ENCODE measurements at places on chromosomes 1 and 21.

- no peak for DNase-seq
These were observed 179.4 kb downstream of the ZP4 start for GRCh38 chr1:237711281-237711680.

DNA sequence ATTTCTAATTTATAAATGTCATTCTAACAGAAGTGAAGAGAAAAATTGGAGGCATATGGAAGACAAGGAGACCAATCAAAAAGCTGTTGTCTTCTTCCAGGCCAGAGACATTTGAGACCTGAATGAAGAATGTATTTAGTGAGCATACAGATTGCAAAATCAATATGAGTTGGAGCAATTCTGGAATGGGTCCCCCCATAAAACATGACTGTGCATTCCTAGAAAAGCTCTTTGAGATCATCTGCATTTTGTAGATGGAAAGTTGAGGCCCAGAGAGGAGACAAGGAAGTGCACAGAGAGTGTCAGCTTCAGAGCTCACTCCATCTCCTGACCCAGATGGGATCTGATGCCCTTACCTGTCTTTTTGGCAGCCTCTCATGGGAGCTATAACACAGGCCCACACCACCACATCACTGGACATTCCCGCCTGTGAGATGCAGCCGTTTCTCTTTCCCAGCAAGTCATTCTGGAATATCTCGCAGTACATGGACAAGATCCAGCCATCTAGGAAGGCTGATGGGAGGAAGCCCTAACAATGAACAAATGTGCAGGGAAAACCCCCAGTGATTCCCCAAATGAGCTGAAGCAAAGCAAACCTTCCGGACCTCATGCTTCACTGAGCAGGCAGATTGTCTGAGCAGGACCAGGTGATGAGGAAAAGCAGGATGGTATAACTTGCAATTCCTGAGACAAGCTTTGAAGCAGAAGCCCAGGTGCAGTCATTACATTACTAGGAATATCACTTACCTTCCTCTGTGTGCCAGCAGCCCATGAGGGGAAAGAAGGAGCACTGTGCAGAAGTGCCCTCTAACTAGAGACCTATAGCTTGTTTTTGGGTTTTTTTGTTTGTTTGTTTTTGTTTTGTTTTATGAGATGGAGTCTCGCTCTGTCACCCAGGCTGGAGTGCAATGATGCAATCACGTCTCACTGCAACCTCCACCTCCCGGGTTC is 445.6 kb downstream of the PLPP3 start:
- DNase-seq: no peak

GRCh38 chr1:101006553-101006952 is 19.0 kb downstream of the DPH5 start:
- no peak for DNase-seq

- DNase-seq: peak; percentile 88
These were observed at the start of gene RUNX3 for GRCh38 chr1:24930260-24931145. Gene RUNX3, minus strand, starts transcription at chr1:24930276. Its CDS starts 408 bp downstream, at chr1:24929868.

DNA sequence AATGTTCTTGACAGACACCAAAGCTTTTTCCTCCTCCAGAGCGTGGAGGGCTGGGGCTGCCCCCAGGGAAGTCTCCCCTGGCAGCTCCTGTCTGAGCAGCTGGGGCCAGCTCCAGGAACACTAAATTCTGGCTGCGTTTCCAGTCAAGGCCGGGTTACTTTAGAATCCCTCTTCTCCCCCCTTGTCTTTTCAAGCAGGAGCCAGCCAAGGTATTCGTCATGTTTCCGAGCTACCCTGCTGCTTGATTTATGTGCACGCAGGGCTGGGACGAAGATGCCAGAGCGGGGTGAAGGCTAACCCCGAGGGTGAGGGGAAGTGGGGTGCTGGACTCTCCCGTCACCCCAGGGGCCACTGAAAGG is 68.1 kb upstream of the ANGPTL1 start:
- DNase-seq: no peak

GRCh38 chr1:191558379-191558778 is 599.9 kb upstream of the RGS18 start:
- no peak for DNase-seq

DNA sequence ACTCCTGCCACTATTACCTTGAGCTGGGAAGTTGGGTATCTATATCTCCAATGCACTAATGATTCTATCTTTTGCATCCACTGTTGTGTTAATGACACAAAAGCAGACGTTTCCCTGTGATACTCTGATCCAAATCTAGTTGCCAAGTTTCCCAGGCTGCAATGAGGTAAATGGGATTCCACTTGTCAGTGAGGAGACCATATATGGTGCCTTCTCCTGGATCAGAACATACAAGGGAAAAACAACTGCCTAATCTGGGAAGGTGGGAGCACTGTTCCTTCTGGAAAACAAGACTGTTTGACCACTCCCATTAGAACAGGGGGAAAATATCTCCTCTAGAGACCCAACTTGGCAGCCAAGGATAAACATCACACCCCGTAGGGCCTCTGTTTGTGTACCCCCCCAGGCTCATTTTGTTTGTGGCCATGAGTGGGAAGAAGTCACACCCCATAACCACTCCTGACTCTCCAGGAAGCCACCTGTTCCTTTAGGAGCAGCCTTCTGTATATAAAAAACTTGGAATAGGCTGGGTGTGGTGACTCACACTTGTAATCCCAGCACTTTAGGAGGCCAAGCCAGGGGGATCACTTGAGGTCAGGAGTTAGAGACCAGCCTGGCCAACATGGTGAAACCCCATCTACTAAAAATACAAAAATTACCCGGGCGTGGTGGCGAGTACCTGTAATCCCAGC is 28.5 kb upstream of the SLC6A9 start:
- DNase-seq: no peak

GRCh38 chr21:42558846-42559245 is 45.2 kb downstream of the SLC37A1 start:
- no peak for DNase-seq

GRCh38 chr1:66247415-66248208 is 286.3 kb upstream of the SGIP1 start:
- DNase-seq: no peak

- DNase-seq: no peak
These were observed 2.0 kb downstream of the RGS8 start for GRCh38 chr1:182682406-182682805.

DNA sequence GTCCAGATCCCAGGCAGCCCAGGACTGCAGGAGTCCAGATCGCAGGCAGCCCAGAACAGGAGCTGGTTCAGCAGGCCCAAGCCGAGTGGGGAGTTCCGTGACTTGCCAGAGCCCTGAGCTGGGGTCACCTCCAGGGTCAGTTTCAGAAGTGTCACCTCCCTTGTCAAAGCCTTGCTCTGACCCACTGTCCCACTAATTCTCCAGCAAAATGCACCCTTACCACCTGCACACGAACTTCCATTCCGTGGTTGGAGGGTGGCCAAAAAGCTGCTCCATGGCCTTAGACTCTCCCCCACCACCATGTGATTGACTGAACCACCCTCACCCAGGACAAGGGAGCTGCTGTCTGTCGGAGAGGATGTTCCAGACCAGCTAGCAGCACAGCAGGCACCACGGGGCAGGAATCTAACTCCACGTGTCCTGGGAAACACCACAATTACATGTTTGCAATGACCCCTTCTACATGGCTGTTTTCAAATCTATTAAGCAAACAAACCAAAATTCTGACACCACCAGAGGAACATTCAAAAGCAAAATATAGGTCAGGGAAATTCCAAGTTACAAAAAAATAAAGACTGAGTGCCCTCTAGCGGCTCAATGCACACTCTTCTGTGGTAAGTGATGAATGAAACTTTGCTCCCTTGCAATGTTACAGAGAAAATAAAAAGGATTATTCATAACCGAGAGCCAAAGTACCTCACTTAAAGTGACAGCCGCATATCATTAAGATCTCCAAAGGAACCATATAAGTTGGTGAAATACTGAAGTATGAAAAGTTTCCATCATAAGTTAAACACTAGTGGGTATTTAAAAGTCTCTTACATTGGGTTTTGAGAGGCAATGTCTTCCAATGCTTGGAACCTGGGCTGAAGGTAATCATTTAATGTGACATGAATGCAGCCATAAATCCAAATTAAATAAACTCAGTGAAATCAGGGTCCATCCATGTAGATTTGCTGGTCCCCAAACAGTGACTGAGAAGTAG is 76.3 kb downstream of the NPHP4 start:
- DNase-seq: no peak

DNA sequence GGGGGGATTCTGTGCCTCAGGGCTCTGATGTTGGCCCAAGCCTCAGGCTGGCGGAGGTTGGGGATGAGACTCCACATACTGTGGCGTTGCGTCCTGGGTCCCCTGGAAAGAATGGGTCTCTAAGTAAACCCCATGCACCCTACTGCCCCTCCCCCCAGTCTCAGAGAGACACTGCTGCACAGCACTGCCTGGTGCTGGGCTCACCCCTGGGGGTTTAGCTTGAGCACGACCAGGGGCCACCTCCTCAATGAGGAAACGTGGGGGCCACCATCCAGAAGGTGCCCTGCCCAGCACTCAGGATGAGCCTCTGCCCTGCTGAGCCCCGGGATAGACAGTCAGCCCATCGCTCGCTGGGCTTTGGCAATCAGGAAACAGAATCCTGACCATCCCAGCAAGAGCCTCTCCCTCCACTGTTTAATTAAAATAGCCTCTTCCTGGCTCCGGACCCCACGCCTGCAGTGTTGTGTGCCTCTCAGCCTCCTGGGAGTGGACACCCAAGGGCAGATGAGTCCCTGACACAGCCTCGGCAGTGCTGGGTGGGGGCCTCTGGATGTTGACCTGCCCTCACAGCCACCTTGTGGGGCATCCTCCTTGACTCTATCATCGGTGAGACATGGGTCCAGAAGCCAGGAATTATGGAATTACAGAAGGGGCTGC is 3.5 kb upstream of the KRTAP10-4 start:
- DNase-seq: no peak

DNA sequence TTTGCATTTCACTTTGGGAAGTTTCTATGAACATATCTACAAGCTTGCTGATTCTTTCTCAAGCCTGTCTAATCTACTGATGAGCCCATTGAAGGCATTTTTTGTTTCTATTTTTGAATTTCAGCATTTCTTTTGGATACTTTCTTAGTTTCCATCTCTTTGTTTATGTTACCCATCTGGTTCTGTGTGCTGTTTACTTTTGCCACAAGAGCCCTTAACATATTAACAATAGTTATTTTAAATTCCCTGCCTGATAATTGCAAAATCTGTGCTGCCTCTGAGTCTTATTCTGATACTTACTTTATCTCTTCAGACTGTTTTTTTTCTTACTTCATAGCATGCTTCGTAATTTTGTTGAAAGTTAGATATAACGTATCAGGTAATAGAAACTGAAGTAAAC is 75.8 kb upstream of the ZRANB2 start:
- DNase-seq: no peak

GRCh38 chr21:34621434-34622350 is 6.8 kb upstream of the RCAN1 start:
- no peak for DNase-seq

- DNase-seq: no peak
These were observed 29.6 kb upstream of the C1orf105 start for GRCh38 chr1:172390683-172391551.

DNA sequence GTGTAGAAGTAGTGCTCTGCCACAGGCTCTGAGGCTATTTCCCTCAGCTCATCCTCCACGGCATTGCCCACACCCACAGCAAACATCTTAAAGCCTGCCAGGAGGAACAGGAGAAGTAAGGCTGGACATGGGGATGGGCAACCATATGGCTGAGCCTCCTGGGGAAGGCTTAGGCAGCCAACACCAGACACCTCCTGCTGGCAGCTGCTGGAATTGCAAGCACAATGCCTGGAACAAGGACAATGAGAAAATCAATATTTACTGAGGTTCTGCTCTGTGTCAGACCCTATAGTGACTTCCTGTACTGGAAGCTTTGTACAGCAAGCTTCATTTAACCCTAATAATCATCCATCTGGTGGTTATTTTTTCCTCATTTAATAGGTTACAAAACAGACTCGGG is 8.2 kb downstream of the MATN1 start:
- DNase-seq: no peak

DNA sequence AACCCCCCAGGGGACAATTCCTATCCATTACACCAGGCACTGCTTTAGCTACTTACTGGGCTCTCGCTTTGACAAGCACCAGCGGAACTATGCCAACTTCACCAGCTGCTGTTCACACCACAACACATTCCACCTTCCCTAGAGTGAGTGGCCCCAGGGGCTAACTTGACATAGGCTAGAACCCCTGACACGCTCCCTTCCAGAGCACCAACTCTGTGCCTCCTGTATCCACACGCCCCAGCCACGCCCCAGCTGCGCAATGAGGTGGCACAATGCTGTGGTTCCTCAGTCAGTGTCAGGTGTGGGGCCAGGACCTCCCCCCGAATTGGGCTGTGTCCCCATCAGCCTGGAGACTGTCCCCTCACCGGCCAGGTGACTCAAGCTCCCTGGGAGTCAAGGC is 11.7 kb upstream of the FGR start:
- DNase-seq: no peak

- no peak for DNase-seq
These were observed 140.5 kb downstream of the TIAM1 start for GRCh38 chr21:31203431-31204054.

DNA sequence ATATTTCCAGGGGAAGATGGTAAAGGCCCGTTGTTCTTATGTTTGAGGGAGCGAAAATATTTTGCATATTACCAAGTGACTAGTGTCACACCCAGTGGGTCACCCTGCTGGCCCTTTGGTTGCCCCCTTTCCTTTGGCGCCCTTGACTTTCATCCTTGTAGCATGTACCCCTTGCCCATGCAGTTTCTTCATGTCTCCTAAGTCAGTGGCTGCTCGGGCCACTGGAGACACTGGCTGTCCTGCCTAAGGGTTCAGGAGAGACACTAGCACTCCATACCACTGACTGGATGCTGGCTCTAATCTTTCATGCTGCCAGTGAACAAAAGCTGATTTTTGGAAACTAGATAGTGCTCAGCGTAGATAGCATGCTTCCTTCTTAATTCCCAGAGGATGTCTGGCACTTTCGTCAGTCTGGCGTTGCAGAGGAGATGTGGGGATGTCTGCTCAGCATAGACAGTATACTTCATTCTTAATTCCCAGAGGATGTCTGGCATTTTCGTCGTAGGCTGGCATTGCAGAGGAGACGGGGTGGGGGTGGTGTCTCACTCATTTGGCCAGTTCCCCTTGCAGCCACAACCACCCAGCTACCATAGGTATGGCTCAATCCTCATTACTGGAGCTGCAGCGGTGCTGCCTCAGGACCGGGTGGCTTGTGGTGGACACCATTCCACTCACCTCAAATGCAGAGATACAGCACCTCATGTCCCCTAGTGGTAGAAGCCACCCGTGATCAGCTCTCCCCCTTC is 770.9 kb upstream of the TPTE start:
- no peak for DNase-seq
